ENCODE measurements at places on chromosomes 16 and 17.

DNA sequence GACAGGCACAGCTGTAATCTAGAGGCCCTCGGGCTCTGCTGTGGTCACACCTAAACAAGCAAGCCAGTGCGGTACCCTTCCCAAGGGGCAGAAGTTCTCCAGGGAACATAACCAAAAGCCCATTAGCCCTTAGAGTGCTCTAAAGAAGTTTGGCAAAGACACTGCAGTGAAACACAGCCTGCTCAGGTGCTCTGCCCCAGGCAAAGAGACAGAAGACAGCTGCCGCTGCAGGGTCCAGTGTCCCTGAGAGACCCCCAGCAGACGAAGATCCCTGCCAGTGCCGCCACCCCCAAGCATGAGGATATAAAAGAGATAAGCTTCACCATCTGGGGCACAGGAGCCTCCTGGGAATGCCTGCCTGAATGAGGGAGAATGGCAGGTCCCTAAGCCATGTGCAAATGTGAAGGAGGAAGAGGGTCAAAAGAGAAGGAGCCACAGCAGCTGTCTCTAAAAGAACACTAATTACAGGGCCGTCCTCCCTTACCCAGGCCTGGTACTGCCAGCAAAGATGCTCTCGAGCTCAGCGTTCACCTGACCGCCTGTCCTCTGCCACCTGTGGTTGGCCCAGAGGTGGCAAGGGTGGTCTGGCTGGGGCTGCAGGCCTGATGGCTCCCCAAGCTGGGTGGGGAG lies 29.7 kb downstream of the CUEDC1 start:
- no peak overlapping the region for H3K4me3 ChIP-seq
- H3K4me1 ChIP-seq = peaks cover 22% of the 10 kb centered on the region
- peak overlapping the region; percentile 17 for H3K27ac ChIP-seq

DNA sequence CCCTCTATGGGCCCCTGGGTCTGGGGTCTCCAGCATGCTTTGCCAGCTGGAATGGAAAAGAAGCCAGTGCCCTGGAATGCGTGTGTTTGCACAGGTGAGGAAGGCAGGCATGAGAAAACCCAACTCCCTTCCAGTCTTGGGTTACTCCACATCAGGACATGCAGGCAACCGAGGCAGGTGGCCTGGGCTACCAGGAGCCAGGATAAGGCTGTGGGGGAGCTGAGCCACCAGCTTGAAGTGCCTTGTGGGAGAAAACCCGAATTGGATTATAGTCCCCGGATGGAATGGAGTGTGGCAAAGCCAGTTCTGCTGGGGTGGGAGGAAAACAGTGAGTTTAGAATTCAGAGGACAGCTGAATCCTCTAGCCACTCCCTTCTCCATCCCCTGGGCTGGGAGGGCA lies 7.2 kb downstream of the SRCIN1 start:
- no peaks in the 10 kb centered on the region for H3K4me1 ChIP-seq
- H3K4me3 ChIP-seq = no peak overlapping the region
- no peak overlapping the region for H3K27ac ChIP-seq
- no peaks in the 10 kb centered on the region for H3K36me3 ChIP-seq
- peaks cover 9% of the 10 kb centered on the region for H3K27me3 ChIP-seq

DNA sequence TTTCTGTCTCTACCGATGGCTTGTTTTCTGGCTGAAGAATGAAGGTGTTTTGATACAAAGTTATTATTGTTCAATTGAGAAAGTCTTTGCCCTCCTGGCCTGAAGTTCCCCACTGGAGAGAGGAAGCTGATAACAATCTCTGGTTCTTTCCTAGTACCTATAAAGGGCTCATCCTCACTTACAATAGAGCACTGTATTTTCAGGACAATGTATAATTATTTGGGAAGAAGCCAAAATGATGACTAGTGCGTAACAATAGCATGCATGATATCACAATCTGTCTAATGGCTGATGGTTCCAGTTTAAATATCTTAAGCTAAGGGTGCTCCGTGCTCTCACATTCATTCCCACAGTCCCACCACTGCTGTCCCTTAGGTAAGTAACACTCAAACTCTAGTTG lies 230.7 kb downstream of the IRX3 start:
- H3K4me1 ChIP-seq = peaks cover 5% of the 10 kb centered on the region
- peak overlapping the region; percentile 52 for H3K27ac ChIP-seq

DNA sequence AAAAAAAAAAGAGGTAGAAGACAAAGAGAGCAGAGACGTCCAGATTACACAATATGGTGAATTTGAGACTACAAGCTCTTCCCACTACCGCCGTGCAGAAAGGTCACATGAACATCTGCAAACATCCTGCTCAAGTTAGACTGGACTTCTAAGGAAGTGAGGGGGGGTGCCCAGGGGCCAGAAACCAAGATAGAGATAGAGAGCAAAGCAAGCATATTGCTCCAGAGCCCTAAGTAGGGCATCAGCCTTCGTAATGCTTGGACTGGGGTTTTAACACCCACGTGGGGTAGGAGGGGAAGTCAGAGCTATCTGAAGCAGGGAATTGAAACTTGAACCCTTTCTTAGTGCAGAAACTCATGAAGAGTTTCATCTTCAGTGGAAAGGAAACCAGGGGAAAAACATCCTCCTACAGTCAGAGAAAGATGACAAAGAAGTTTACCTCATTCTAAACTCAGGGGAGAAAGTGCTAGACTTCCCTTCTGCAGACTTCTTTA lies 8.7 kb downstream of the CLEC19A start:
- no peaks in the 10 kb centered on the region for H3K4me1 ChIP-seq
- H3K27me3 ChIP-seq = no peaks in the 10 kb centered on the region
- no peak overlapping the region for H3K27ac ChIP-seq

GRCh38 chr17:57092171-57092570 lies 7.1 kb downstream of the AKAP1 start:
- no peak for DNase-seq
- no peaks in the 10 kb centered on the region for H3K27me3 ChIP-seq
- H3K36me3 ChIP-seq = no peaks in the 10 kb centered on the region
- H3K4me3 ChIP-seq = no peak overlapping the region
- H3K4me1 ChIP-seq = peaks cover 8% of the 10 kb centered on the region
- no peak overlapping the region for H3K27ac ChIP-seq

DNA sequence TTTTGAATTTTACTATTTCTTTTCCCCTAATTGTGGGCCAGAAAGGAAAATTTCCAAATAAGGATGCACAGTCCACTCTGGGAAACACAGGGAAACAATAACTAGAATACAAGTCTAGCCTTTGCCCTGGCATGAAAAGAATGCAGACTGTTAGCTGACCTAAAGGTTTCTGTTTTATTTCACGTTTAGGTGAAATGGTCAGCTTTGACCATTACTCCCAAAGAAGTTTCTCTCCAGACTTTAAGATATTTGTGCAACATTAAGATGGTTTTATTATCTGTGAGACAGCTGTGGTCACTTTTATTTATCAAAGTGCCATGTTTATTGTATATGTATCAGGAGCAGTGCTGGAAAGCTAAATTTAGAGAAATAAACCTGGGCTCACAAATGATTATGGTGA lies 163.9 kb downstream of the SPECC1 start:
- H3K27me3 ChIP-seq = no peaks in the 10 kb centered on the region
- H3K36me3 ChIP-seq = no peaks in the 10 kb centered on the region
- H3K4me3 ChIP-seq = no peak overlapping the region
- peak overlapping the region; percentile 78 for H3K27ac ChIP-seq
- peaks cover 21% of the 10 kb centered on the region for H3K4me1 ChIP-seq
- no peak for DNase-seq

DNA sequence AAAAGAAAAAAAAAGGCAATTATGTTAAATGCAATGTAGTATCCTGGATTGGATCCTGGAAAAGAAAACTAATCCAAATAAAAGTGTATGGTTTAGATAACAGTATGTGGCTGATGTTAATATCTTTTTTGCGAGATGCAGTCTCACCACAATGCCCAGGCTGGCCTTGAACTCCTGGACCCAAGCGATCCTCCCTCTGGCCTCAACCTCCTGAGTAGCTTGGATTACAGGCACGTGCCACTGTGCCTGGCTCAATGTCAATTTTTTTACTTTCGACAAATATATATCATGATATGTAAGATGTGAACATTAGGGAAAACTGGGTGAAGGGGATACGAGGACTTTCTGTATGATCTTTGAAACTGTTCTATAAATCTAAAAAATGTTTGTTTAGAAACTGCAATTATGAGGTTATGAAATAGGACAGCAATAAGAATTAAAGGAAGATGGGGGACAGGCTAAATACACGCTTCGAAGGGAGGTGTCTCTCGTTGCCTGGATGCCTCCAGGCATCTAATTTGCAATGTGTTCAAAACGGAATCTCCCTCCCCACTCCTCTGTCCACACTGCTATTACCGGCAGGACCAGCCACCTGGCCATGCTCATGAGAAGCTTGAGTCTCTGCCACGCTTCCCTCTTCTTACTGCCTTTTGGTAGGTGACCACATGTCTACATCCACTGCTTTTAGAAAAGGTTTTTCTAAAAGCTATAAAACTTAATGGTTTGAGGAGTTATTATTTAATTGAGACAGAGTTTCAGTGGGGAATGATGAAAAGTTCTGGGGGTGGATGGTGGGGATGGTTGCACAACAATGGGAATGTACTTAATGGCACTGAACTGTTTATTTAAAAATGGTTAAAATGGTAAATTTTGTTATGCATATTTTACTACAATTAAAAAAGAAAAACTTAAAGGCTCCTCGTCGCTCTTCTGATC lies 15.2 kb downstream of the UBE2O start:
- H3K27ac ChIP-seq = no peak overlapping the region
- H3K4me3 ChIP-seq = no peak overlapping the region
- H3K4me1 ChIP-seq = no peaks in the 10 kb centered on the region
- no peaks in the 10 kb centered on the region for H3K36me3 ChIP-seq
- DNase-seq = no peak

DNA sequence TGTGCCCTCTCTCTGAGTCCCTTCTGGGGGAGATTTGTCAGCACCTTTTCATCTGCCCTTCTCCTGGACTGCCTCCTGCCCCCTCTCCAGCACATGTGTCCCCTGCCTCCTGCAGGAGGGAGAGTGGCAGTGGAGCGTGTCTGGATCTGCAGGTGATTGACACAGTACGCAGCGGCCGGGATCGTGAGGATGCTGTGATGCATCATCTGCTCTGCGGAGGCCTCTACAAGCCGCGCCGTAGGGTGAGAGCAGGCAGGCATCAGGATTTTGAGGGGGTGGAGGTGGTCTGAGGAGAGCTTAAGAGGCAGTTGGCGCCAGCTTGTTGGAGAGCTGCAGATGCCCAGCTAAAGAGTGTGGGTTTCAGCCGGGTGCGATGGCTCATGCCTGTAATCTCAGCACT lies 10.9 kb downstream of the SLC9A5 start:
- no peak overlapping the region for H3K27ac ChIP-seq
- no peaks in the 10 kb centered on the region for H3K27me3 ChIP-seq
- DNase-seq = no peak
- H3K4me1 ChIP-seq = peaks cover 8% of the 10 kb centered on the region
- no peak overlapping the region for H3K4me3 ChIP-seq

DNA sequence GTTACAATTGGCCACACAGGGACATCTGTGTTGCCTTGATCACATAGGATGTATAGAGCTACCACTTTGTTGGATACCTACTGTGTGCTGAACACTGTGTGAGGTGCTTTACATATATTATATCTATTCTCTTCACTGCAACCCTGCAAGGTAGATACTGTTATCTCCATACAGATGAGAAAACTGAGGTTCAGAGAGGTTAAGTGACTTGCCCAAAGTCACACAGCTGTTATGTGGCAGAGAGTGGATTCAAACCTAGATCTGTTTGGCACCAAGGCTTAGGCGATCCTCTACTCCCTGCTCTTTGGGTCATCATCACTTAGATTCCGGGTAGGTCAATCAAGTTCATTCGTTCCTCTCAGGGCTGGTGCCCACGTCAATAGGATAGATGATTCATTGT lies 260.5 kb upstream of the IRX3 start:
- no peaks in the 10 kb centered on the region for H3K4me1 ChIP-seq
- H3K27me3 ChIP-seq = no peaks in the 10 kb centered on the region
- H3K36me3 ChIP-seq = no peaks in the 10 kb centered on the region
- no peak overlapping the region for H3K27ac ChIP-seq
- no peak for DNase-seq

GRCh38 chr17:81394377-81394920 lies 808 bp upstream of the BAHCC1 start:
- no peaks in the 10 kb centered on the region for H3K36me3 ChIP-seq
- peaks cover 72% of the 10 kb centered on the region for H3K4me1 ChIP-seq
- peak overlapping the region; percentile 45 for H3K27ac ChIP-seq
- H3K27me3 ChIP-seq = no peaks in the 10 kb centered on the region
- peak overlapping the region; percentile 0 for H3K4me3 ChIP-seq

GRCh38 chr16:10597187-10597601 lies 16.8 kb upstream of the EMP2 start:
- peaks cover 10% of the 10 kb centered on the region for H3K4me1 ChIP-seq
- no peak overlapping the region for H3K27ac ChIP-seq
- no peaks in the 10 kb centered on the region for H3K27me3 ChIP-seq
- no peaks in the 10 kb centered on the region for H3K36me3 ChIP-seq
- DNase-seq = no peak

- no peak overlapping the region for H3K4me3 ChIP-seq
- no peaks in the 10 kb centered on the region for H3K27me3 ChIP-seq
- H3K4me1 ChIP-seq = peaks cover 17% of the 10 kb centered on the region
- no peak for DNase-seq
- peak overlapping the region; percentile 87 for H3K27ac ChIP-seq
Observed at GRCh38 chr17:59356543-59357218, 25.2 kb downstream of the YPEL2 start.

GRCh38 chr16:23055481-23055880 lies 93.8 kb downstream of the USP31 start:
- H3K4me3 ChIP-seq = no peak overlapping the region
- peaks cover 5% of the 10 kb centered on the region for H3K27me3 ChIP-seq
- no peak overlapping the region for H3K27ac ChIP-seq
- peaks cover under 1% of the 10 kb centered on the region for H3K4me1 ChIP-seq
- DNase-seq = no peak

- no peaks in the 10 kb centered on the region for H3K4me1 ChIP-seq
- no peak overlapping the region for H3K27ac ChIP-seq
Observed at GRCh38 chr17:61524319-61524718, 66.7 kb downstream of the NACA2 start.

GRCh38 chr16:87728026-87728425 lies 37.8 kb downstream of the KLHDC4 start:
- peaks cover 9% of the 10 kb centered on the region for H3K36me3 ChIP-seq
- no peak overlapping the region for H3K27ac ChIP-seq
- peaks cover 16% of the 10 kb centered on the region for H3K4me1 ChIP-seq
- H3K4me3 ChIP-seq = no peak overlapping the region
- DNase-seq = no peak

DNA sequence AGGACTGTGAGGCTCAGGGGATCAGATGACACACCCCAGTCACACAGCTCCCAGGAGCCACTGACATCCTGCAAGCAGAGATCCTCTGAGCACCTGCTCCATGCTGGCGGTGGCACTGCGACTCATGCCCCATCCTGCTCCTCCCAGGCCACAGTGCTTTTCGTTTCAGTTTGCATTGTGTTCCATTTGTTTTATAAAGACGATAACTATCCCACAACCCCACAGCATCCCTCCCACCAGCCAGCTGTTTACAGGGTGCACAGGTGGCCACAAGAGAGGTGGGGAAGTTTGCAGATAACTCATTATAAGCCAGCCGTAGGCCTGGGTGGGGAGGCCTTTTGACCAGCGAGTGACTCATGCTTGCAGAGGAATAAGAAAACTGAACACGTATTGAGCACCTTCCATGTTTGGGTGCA lies 28.2 kb downstream of the BCO1 start:
- no peak overlapping the region for H3K4me3 ChIP-seq
- H3K36me3 ChIP-seq = no peaks in the 10 kb centered on the region
- H3K4me1 ChIP-seq = no peaks in the 10 kb centered on the region
- H3K27me3 ChIP-seq = no peaks in the 10 kb centered on the region
- H3K27ac ChIP-seq = no peak overlapping the region

- H3K4me1 ChIP-seq = no peaks in the 10 kb centered on the region
- no peak overlapping the region for H3K27ac ChIP-seq
- no peak for DNase-seq
- H3K36me3 ChIP-seq = no peaks in the 10 kb centered on the region
- H3K4me3 ChIP-seq = no peak overlapping the region
Observed at GRCh38 chr16:85970738-85971137, 71.8 kb downstream of the IRF8 start.

Measured in SK-N-SH (cell line).